Panc1 (cell line): ENCODE measurements at places on chromosomes 4 and X.

GRCh38 chrX:38804432-38804681 lies 3.1 kb downstream of the MID1IP1 start:
- no peak for DNase-seq
- H3K27ac ChIP-seq: peak overlapping the region; percentile 68
- no peaks in the 10 kb centered on the region for H3K27me3 ChIP-seq
- no peaks in the 10 kb centered on the region for H3K36me3 ChIP-seq
- H3K4me3 ChIP-seq: peak overlapping the region; percentile 58
- no peaks in the 10 kb centered on the region; the same call in 1 of the 2 replicates for H3K4me1 ChIP-seq

DNA sequence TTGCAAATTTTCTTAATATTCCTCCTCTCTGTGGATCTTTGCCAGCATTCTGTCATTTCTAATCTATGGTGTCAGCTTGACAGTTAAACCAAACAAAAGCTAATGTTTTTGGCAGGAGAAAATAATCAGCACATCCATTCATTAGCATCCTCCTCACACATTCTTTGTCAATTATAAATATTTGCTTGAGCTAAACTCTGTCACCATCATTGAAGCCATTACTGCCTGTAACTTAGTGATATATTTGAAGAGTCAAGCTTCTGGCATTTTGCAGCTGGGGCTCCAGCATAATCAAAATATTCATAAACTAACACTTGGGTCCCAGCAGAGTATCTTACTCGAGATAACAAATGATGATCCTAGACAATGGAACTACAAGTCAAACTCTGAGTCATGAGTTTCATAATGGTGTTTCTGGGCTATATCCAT lies 126.1 kb downstream of the EIF4E start:
- H3K4me1 ChIP-seq: no peaks in the 10 kb centered on the region
- no peak overlapping the region for H3K4me3 ChIP-seq
- no peaks in the 10 kb centered on the region for H3K36me3 ChIP-seq
- DNase-seq: no peak
- H3K27ac ChIP-seq: no peak overlapping the region

- peak; percentile 27 for DNase-seq
- no peaks in the 10 kb centered on the region; the same call in 1 of the 2 replicates for H3K4me1 ChIP-seq
- H3K27ac ChIP-seq: no peak overlapping the region
- H3K36me3 ChIP-seq: no peaks in the 10 kb centered on the region
These were observed 29.4 kb upstream of the OPHN1 start for GRCh38 chrX:68462653-68463052.

- H3K4me1 ChIP-seq: no peaks in the 10 kb centered on the region
- H3K27ac ChIP-seq: no peak overlapping the region
- no peaks in the 10 kb centered on the region for H3K36me3 ChIP-seq
- no peaks in the 10 kb centered on the region for H3K27me3 ChIP-seq
These were observed 40.4 kb downstream of the COL4A6 start for GRCh38 chrX:108397627-108398391.

- H3K27ac ChIP-seq: no peak overlapping the region
- no peak for DNase-seq
- no peaks in the 10 kb centered on the region for H3K27me3 ChIP-seq
- H3K4me1 ChIP-seq: no peaks in the 10 kb centered on the region
- H3K36me3 ChIP-seq: no peaks in the 10 kb centered on the region
These were observed 104.6 kb downstream of the DMD start for GRCh38 chrX:33106737-33107136.

GRCh38 chr4:94426783-94427182 lies 25.0 kb upstream of the PDLIM5 start:
- H3K4me3 ChIP-seq: no peak overlapping the region
- H3K4me1 ChIP-seq: no peaks in the 10 kb centered on the region
- no peak overlapping the region for H3K27ac ChIP-seq
- no peaks in the 10 kb centered on the region for H3K36me3 ChIP-seq
- H3K27me3 ChIP-seq: no peaks in the 10 kb centered on the region

GRCh38 chrX:105845631-105846030 lies 23.3 kb downstream of the NRK start:
- no peaks in the 10 kb centered on the region for H3K4me1 ChIP-seq
- H3K36me3 ChIP-seq: no peaks in the 10 kb centered on the region
- H3K27ac ChIP-seq: no peak overlapping the region
- no peak overlapping the region for H3K4me3 ChIP-seq
- no peaks in the 10 kb centered on the region for H3K27me3 ChIP-seq

GRCh38 chr4:139525414-139525813 lies 30.6 kb downstream of the SETD7 start:
- no peak overlapping the region for H3K4me3 ChIP-seq
- H3K36me3 ChIP-seq: peaks cover under 1% of the 10 kb centered on the region; the same call in 1 of the 2 replicates
- no peaks in the 10 kb centered on the region for H3K27me3 ChIP-seq

DNA sequence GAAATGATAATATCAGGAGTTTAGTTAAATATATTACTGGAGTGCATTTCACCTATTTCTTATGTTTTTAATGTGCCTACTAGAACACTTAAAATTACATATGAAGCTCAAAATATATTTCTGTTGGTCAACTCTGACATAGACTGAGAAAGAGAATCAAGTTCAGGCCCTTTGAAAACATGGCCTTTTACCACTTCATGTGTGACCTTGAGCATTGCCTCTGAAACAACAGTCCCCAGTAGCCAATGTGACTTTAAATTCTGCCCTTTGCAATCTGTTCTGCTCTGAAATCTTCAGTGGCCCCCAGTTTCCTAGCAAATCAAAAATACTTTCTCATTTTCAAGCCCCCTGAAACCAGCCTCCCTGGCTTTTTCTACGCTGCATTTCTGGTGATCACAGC lies 50.1 kb upstream of the TBC1D14 start:
- no peak overlapping the region for H3K4me3 ChIP-seq
- no peak for DNase-seq
- H3K4me1 ChIP-seq: no peaks in the 10 kb centered on the region; the same call in 1 of the 2 replicates
- no peaks in the 10 kb centered on the region for H3K27me3 ChIP-seq
- peaks cover 22% of the 10 kb centered on the region for H3K36me3 ChIP-seq

DNA sequence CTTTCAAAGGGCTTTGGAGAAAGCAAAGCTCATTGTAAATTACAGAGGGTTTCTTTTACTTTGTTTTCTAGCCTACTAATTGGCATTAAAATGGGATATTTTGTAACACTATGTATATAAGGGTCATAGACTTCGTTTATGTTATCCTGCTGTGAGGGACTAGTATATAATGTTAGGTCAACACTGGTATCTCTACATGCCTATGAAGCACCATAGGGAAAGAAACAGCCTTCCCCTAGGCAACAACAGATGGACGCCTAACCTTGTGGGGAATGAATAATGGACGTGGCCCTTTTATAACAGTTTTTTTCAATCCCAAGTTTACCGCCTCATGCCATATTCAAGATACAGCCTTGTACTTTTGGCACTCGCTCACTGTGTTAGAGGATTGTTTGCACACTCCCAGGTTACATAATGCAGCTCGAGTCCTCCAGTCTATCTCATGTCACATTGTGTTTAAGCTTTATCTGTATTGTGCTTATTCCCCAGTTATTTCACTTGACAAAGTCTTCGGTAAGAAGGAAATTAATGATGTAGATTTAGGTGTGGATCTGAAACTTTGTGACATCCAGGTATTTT lies 711.0 kb downstream of the RPA4 start:
- H3K36me3 ChIP-seq: no peaks in the 10 kb centered on the region
- H3K27me3 ChIP-seq: no peaks in the 10 kb centered on the region
- no peak overlapping the region for H3K27ac ChIP-seq
- no peak overlapping the region for H3K4me3 ChIP-seq
- DNase-seq: no peak
